Upper lobe of left lung (tissue), 6 donors: ENCODE measurements at places on chromosomes 16 and 17. TPM values are rescaled to one million over a fixed set of nuclear protein-coding genes. Genes with fewer than 3 reads are reported as not detected.

- DNase-seq: no peak
Measured at GRCh38 chr17:28511858-28512461, 5.8 kb downstream of the FOXN1 start.

GRCh38 chr17:22516861-22517636 lies 824.7 kb downstream of the KCNJ18 start:
- DNase-seq: no peak

- no peak for DNase-seq
Measured at GRCh38 chr16:83769397-83770008, 38.3 kb upstream of the HSBP1 start.

ZNF423 gene
- 8.1 TPM for total RNA-seq

DNA sequence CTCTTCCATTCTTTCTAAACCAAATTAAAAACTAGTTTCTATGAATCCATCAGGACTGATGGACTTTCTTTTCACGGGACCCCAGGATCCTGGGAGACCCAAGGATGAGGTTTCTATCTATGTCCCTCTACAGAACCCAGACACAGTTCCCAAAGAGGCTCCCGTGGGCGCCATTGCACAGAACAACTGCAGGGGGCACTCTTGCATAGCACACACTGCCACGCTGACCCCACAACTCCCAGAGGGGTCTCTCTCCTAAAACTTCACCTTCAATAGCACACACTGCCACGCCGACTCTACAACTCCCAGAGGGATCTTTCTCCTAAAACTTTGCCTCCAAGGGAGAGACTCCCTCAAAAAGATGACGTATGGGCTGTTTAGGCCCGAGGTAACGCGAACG lies 9.0 kb downstream of the ABR start:
- no peak for DNase-seq

GRCh38 chr17:44097110-44097958 lies 26.1 kb downstream of the HDAC5 start:
- no peak for DNase-seq

SLC52A1 gene
- 0.81 TPM for total RNA-seq

HEXIM1 gene
- total RNA-seq: 40.3 TPM

DNA sequence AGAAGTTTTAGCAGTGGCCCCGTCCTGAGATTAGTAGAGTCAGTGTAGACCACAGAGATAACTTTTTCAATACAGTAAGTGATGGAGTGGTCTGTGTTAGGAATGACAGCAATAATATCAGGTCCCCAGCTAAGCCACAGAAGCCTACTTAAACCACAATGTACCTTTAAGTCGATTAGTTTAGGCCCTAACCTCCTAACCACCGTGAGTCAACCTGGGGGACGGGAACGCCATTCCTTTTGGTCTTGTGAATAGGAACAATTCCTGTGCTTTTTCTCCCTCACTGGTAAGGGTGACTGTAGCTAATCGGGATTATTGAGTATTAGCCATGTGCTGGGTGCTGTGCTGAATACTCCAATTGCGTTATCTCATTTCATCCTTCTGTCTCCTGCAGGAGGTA lies 14.0 kb downstream of the YPEL2 start:
- DNase-seq: no peak

GRCh38 chr16:85959686-85960085 lies 60.7 kb downstream of the IRF8 start:
- no peak for DNase-seq

- no peak for DNase-seq
Measured at GRCh38 chr16:71673582-71673973, 47.6 kb downstream of the MARVELD3 start.

DNA sequence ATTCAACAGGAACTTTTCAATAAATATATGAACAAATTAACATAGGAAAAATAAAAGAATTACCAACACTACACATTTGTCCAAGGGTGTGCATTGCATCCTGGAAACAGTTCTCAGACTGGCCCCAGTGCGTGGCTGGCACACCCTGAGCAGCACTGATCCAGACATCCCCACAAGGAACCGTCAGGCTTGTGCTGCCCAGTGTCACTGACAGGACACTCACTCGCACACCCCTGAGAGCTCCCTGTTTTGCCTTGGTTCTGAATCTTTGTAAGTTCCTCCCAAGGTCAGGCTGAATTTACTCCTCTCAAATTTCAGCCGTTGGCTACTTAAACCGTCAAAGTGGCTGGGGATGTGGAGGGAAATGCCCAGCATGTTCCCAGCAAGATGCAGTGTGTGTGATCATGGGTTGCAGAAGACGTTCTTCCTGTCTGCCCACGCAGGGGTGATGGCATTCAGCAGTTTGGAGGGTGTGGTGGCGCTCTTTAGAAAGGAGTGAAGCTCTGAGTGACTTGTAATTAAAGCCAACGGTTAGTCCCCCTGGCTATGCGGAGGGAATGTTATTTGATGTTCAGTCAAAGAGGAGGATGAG lies 1.7 kb downstream of the MT2A start:
- DNase-seq: no peak

CWC25 gene
- 42.7 TPM for total RNA-seq

DNA sequence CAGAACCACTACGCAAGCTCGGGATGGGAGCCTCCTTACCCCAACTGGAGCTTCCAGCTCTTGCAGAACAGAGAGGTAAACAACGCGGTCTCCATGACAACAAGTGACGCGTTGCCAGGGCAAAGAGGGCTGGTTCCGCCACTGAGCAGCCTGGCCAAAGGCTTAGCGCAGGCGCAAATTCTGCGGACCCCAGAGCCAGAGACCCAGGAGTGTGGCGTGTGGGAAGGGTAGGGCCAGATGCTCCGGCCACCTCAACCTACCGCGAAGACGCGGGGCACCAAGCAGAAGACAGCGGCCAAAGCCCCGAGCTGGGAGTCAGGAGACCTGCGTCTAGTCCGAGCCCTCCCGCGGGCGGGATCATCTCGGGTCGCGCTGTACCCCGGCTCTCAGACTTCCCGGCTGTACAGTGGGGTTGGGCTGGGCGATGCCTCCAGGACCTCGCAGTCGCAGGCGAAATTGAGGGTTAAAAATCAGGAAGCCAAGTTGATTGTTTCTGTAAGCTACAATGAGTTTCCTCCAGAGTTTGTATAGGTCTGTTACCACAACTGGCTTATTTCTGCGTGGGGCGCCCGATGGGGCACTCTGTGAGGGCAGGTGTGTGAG lies at the start of gene TEKT1:
TSS of gene TEKT1 (minus strand) at position 69 of the 603 bp plus-strand sequence. CDS start 1,353 bp downstream, outside the sequence.
- peak; percentile 84 for DNase-seq

DNA sequence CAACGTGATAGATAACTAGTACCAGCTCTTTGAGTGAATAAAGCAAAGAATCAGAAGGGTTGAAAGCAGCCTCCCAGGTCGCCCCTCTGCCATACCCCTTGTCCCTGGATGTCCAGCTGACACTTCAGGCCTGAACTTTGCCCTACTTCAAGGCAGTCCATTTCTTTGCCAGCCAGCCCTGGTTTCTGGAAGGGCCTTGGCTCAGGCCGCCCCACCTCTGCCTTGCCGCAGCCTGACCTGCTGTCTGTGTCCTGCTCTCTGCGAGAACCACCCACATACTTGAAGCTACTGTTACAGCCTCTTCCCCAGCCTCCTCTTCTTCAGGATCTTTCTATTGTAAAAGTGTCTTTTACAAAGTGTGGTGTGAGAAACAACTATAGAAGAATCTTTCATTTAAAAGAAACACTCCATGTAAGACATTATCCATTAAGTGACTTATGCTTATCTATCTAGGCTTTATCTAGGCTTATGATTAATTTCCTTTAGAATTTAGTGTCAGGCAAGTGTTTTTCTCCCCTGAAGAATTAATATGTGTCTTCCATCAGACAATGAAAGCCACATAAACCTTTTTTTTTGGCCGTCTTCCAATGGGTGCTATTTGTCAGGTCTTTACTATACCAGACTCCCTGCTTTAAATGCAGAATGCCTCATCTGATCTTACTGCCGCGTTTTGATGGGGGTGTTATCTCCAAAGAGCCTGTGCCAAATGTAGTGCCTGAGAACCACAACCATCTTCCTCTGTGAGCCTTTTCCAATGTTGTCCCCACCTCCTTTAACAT lies 133.9 kb downstream of the SOCS1 start:
- DNase-seq: no peak

- no peak for DNase-seq
Measured at GRCh38 chr17:36742267-36743000, 141.1 kb downstream of the MRM1 start.

HSD17B2 gene
- total RNA-seq: not detected

DNA sequence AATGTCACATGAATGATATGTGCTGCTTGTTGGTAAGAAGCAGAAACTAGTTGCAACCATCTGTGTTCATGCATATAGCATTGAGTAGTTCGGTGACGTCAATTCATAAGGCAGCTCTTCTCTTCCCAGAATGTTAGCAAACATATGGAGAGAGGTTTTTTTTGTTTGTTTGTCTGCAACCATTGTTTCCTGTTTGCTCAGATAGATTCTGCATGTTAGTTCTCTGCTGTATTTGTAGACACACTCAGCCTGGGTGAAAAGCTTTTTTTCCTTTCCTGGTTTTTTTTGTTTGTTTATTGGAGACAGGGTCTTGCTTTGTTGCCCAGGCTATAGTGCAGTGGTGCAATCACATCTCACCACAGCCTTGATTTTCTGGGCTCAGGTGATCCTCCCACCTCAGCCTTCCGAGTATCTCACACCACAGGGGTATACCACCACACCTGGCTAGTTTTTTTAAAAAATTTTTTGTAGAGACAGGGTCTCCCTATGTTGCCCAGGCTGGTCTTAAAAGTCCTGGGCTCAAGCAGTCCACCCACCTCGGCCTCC lies 16.7 kb downstream of the WSB1 start:
- no peak for DNase-seq

GRCh38 chr17:49524473-49525359 lies 29.6 kb downstream of the NGFR start:
- no peak for DNase-seq

RAB37 gene
- total RNA-seq: 2.1 TPM

GRCh38 chr17:41738077-41738800 lies 3.8 kb upstream of the HAP1 start:
- peak; percentile 81 for DNase-seq

DNA sequence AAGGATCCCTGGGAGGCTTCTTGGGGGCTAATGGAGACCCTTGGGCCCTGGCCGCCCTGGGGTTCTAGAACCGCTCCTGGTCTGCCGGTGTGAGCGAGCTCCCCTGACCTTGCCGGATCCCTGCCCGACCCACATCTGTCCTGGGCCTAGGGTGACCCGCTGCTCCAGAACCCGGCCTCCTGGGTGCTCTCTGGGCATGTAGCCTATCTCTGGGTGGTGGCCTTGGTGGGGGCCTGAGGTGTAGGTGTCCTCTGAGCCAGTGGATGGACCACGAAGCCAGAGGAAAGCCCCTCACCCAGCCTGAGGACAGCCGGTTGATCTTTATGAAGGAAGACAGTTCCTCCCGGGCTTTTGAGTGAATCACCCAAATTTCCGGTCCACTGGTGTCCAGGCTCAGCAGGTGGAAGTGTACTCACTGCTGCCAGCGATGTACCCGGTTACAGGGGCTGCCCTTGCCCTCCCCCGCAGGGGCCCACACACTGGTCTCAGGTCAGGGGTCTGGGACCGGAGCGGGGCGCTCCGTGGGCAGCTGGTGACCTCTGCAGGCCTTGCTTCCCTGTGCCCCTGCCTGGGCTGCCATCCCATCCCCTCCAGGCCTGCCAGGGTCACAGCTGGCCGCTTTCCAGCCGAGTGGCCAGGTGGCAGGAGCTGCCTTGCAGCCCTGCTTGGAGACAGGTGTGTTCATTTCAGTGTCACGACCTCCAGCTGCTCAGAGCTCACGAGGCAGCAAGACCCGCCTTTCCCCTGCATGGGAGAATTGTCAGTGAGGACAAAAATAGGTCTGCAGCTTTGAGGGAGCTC lies 10.5 kb upstream of the GSE1 start:
- no peak for DNase-seq

- no peak for DNase-seq
Measured at GRCh38 chr16:57528499-57529390, 7.6 kb downstream of the CCDC102A start.

C17orf78 gene
- total RNA-seq: not detected

GRCh38 chr17:57255182-57255775 lies 1.0 kb upstream of the MSI2 start:
- no peak for DNase-seq

DNA sequence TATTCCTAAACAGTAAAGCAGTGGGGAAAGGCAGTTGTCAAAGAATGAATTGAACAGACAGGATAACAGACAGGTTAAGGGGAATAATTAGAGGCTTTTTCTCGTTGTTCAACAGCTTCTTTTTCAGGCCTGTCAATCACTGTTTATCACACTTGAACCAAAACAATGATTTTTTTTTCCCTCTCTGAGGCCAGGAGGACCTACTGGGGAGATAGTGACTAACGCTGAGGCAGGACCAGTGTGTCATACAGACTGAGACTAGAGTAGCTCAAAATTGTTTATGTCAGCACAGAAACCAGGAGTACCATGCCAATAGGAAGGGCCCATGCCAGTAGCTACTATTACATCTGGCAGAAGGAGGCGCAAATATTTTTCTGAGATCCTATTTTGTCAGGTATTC lies 41.3 kb upstream of the NLK start:
- no peak for DNase-seq

EXOC3L1 gene
- 10.5 TPM for total RNA-seq

CCDC200 gene
- not detected for total RNA-seq

DNA sequence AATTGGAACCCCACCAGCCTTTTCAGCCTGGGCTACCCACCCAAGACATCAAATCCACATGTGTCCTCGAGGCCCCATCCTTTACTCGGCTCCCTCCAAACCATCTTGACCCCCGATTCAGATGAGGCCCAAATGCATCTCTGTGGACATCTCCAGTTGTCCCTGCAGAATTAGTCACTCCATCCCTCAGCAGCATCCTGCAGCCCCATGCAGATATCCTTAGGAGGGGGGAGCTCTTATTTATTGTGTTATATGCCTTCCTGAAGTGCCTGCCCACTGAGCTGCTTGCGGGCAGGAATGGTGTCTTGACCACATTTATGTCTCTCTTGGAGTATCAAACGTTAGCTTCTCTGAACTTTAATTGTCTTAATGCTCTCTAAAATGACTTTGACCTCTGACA lies 15.6 kb downstream of the CDK5RAP3 start:
- DNase-seq: no peak

DNA sequence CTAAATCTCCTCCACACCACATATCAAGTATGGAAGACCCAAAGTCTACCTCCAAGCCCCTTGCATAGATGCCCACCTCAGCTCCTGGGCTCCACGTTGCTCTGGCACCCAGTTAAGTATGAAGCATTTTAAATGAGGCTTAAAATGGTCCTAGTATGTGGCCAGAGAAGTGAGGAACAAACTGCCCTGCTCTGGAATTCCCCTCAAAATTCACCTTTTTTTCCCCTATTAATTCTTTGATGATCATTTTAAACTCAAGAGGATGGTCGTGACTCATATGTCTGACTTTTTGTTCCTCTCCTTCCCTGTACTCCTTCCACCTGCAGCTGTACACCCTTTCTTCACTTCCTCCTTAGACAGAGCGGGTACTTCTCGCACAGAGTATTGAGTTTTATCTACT lies 234.5 kb upstream of the MYOCD start:
- DNase-seq: no peak

NUDT7 gene
- 7.9 TPM for total RNA-seq
